Activated B cell treated with CpG ODN at 0.5 μM for 24 hours (primary cell): ENCODE measurements at places on chromosomes 3 and 15. TPM values are rescaled to one million over a fixed set of nuclear protein-coding genes. Genes with fewer than 3 reads are reported as not detected.

The BNC1 gene
- total RNA-seq, result not detected in 2 replicates

The CHRD gene
- not detected in 2 replicates for total RNA-seq

The PLAAT1 gene
- total RNA-seq, result not detected in 2 replicates

The BDH1 gene
- 35.1 and 40.9 TPM in 2 replicates for total RNA-seq

The LTF gene
- 0.10 TPM in 1 of 2 replicates, not detected in the other for total RNA-seq

The CCR3 gene
- not detected in 2 replicates for total RNA-seq

The MYO5C gene
- total RNA-seq, result 2.4 and 3.3 TPM in 2 replicates

The RSL24D1 gene
- 90.0 and 99.5 TPM in 2 replicates for total RNA-seq
